ENCODE measurements at places on chromosomes 2 and 18.

- no peak for DNase-seq
Measured at GRCh38 chr2:8501061-8501720, 180.7 kb upstream of the ID2 start.

GRCh38 chr2:26000561-26001082 lies 18.3 kb upstream of the KIF3C start:
- no peak for DNase-seq

DNA sequence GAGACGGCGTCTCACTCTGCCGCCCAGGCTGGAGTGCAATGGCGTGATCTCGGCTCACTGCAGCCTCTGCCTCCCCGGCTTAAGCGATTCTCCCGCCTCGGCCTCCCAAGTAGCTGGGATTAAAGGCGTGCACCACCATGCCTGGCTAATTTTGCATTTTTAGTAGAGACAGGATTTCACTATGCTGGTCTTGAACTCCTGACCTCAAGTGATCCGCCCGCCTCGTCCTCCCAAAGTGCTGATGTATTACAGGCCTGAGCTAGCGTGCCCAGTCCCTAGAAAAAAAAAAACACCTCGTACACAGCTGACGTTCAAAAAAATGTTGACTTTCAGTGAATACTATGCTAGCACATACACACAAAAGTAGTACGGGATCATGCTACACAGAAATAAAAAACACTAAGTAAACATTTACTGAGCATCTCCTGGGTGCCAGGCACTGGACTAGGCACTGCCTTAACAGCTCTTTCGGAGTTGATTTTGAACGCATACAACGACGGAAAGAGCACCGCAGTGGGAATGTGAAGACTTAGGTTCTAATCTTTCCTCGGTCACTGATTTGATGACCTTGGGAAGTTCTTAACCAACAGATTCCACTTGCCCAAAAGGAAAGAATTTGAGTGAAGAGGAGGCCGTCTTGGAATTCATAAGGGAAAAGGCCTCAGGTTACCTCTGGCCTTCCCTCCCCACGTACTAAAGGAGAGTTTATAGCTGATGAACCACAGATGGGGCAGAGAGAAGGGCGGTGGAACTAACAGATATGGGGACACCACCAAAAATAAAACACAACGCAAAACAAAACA lies 1.1 kb downstream of the DNAJC27 start:
- DNase-seq: no peak

- no peak for DNase-seq
Measured at GRCh38 chr2:117958186-117958585, 55.7 kb downstream of the CCDC93 start.

- no peak for DNase-seq
Measured at GRCh38 chr2:96225016-96225533, 16.4 kb upstream of the STARD7 start.

DNA sequence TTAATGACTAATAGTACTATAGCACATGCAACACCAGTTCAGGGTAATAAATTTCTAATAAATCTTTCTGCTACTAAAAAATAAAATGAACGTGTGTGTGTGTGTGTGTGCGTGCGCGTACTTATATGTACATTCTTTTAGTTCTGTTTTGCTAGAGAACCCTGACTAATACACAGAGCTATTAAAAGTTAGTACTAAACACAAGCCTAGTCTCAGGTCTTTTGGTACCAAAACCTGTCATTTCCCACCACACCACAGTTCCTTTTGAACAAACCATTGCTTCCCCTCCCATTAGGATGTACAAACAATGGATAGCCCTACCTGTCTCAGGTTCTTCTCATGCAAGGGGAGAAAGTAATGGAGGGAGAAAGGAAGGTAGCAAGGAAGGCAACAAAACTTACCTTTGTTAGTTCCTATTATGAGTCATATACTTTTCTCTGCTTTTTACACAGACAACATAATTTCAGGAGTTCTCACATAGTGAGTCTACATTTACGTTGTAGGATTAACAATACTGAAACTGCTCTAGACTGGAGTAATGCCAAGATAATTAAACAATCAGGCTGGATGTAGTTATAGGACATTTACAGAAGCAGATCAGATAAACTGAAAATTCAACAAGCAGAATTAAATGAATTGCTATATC lies 427.2 kb downstream of the KCNJ3 start:
- DNase-seq: no peak

- DNase-seq: no peak
Measured at GRCh38 chr18:13245481-13246000, 27.0 kb downstream of the LDLRAD4 start.

- DNase-seq: no peak
Measured at GRCh38 chr2:118989481-118989880, 47.5 kb downstream of the MARCO start.

Measured in NCI-H1417 (cell line).